ENCODE measurements at places on chromosomes 5 and 9.

DNA sequence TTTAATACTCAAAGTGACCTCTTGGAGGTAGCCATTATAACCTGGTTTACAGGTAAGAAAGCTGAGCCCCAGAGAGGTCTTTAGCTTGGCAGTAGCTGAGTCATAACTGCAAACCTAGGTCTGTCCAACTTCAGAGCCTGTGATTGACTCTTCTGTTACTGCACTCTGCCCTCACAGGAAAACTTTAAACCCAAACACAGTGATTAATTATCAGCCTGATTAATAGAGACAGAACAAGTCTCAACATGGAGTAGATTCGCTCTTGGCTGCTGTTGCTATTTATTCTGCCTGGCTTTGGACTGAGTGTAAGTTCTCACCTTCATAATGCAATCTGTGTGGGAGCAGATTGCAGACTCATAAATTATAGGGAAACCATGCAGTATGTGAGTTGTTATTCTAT lies 27.4 kb upstream of the TXN start:
- H3K4me1 ChIP-seq, result peaks cover under 1% of the 10 kb centered on the region
- no peaks in the 10 kb centered on the region for H3K36me3 ChIP-seq
- no peak overlapping the region for H3K4me3 ChIP-seq

- no peak overlapping the region for H3K4me3 ChIP-seq
- no peaks in the 10 kb centered on the region for H3K36me3 ChIP-seq
- H3K27ac ChIP-seq, result no peak overlapping the region
- no peak for DNase-seq
- no peaks in the 10 kb centered on the region for H3K27me3 ChIP-seq
These were observed 210.2 kb downstream of the DAB2IP start for GRCh38 chr9:121861501-121862180.

DNA sequence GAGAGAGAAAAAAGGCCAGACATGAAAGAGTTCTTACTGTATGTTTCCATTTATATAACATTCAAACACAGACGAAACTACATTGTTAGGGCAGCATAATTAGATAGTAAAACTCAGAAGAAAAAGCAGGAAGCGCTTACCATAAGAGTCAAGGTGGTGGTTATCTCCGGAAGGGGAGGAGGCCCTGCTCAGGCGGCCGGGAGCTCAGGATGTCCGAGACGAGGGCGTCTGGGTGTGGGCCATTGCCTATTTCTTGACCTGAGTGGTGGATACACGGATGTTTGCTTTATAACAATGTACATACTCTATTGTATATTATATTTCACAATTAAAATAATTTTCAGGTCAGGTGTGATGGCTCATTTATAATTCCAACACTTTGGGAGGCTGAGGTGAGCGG lies 80.9 kb upstream of the COL5A1 start:
- H3K4me1 ChIP-seq, result peaks cover 2% of the 10 kb centered on the region
- no peak for DNase-seq
- H3K27me3 ChIP-seq, result peaks cover 2% of the 10 kb centered on the region
- no peak overlapping the region for H3K4me3 ChIP-seq
- H3K36me3 ChIP-seq, result no peaks in the 10 kb centered on the region

DNA sequence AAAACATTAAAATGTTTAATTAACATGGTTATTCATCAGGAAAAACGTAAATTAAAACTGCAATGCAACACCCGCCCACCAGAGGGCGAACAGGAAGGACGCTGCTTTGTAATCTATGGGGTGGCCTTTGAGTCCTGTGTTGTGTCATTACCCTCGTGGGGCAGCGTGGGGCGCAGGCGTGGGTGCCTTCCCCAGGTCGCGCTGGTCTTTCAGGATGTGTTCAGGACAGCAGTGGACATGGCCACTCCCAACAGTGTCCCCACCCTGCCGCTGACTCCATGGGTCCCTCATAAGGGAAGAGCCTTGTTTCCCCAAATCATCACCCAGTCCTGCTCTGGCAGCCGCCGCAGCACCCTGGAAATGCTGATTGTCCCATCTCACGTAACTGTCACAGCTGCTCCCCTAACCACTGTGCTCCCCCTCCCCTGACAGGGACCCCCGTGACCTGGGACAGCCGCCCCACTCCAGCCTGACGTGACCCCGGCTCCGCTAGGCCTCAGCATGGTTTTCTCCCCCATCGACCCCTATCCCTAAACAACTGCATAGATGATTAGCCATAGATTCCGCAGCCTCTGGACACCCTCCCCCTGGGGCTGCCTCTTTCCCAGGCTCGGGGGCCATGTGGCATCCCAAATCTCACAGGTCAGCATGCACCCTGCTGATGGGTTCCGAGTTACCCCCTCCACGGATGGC lies 36.4 kb downstream of the GLT6D1 start:
- no peak overlapping the region for H3K4me3 ChIP-seq
- H3K36me3 ChIP-seq, result no peaks in the 10 kb centered on the region
- H3K4me1 ChIP-seq, result no peaks in the 10 kb centered on the region
- no peak overlapping the region for H3K27ac ChIP-seq

GRCh38 chr5:112228667-112229066 lies 190.4 kb downstream of the EPB41L4A start:
- no peaks in the 10 kb centered on the region for H3K36me3 ChIP-seq
- no peak overlapping the region for H3K4me3 ChIP-seq
- H3K4me1 ChIP-seq, result no peaks in the 10 kb centered on the region
- no peak for DNase-seq

DNA sequence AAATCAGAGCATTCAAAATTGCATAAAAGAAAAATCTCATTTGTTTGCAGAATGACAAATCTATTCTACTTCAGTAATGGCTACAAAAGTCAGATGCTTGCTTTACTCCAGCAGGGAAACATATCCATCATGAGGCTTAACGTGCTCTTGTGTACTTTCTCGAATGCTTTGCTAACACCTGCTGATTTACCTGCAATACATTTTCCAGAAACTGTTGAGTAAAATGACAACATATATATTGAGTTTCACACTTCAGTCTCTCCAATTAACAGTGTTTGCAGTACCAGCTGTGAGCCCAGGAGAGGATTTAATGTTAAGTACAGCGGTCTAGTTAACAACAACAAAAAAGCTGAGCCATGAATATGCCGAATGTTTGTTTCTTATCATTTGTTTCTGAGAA lies 391.5 kb upstream of the SMC2 start:
- no peaks in the 10 kb centered on the region for H3K4me1 ChIP-seq
- no peak for DNase-seq
- H3K36me3 ChIP-seq, result no peaks in the 10 kb centered on the region
- no peak overlapping the region for H3K4me3 ChIP-seq
- H3K27ac ChIP-seq, result no peak overlapping the region
- H3K27me3 ChIP-seq, result no peaks in the 10 kb centered on the region

Measured in activated naive CD4-positive, alpha-beta T cell treated with anti-CD3 and anti-CD28 coated beads for 36 hours (primary cell).